ENCODE measurements at places on chromosomes 11 and 22. TPM values are rescaled to one million over a fixed set of nuclear protein-coding genes. Genes with fewer than 3 reads are reported as not detected.

Gene CDC42EP2
- polyA plus RNA-seq = not detected

Gene MPPED1
- polyA plus RNA-seq = not detected

Gene BTG4
- polyA plus RNA-seq = not detected

Gene C22orf42
- not detected for polyA plus RNA-seq

Gene NUDT8
- polyA plus RNA-seq = 9.0 TPM

Gene SPA17
- polyA plus RNA-seq = 2.3 TPM

Gene OR8B4
- polyA plus RNA-seq = not detected

Gene FAT3
- not detected for polyA plus RNA-seq

Gene INPP5J
- polyA plus RNA-seq = not detected

Gene OR4A16
- not detected for polyA plus RNA-seq

DNA sequence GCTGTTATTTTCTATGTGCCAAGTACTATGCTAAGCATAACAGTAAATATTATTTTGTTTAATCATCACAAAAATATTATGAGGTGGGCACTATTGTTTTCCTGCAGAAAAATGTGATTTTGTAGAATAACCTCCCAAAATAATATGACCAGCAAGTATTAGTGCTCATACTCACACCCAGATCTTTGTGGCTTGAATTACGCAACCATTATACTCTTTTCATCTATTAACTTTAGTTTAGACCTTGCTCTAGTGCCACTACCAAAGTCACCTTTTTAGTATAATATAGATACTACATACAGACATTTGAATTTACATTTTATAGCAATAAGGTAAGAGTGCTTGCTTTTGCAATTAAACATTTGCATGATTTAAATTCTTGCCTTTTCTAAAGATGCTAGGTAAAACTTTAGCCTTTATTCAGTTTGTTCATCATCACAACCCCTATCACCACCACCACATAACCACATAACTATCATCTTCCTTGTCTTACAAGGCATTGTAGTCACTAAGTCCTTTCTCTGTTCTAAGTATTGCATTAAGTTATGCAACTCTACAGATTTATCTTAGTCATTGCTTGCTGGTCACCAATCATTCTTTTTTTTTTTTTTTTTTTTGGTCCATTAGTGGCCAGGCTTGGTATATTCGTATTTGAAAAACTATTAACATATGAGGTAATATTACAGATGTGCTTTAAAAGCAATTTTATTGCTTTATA lies 68.4 kb downstream of the GAS2 start:
- DNase-seq = no peak

- no peak for DNase-seq
Observed at GRCh38 chr22:49368221-49368975, 459.3 kb downstream of the BRD1 start.

- no peak for DNase-seq
Observed at GRCh38 chr11:132734217-132734616, 798.1 kb downstream of the OPCML start.

DNA sequence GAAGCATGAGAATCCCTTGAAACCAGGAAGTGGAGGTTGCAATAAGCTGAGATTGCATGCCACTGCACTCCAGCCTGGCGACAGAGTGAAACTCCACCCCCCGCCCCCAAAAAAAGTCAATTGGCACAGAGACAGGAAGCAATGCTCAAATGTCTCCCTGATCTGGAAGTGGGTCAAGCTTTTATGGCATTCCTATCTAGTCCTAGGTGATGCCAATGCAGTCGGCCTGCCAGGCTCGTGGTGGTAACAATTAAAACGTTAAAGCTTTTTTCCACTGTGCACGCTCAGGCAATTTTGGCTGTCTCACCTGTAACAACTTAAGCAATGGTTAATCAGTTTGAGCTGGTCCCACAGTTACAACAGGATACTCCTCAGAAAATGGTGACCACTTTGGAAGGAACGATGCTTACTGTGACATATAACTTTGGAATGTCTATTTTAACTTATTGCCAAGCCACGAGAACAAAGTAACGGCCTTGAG lies 18.9 kb upstream of the PISD start:
- DNase-seq = no peak

- no peak for DNase-seq
Observed at GRCh38 chr11:46680815-46681214, 19.6 kb downstream of the ARHGAP1 start.

GRCh38 chr22:19932367-19933206 lies 9.0 kb upstream of the COMT start:
- no peak for DNase-seq

DNA sequence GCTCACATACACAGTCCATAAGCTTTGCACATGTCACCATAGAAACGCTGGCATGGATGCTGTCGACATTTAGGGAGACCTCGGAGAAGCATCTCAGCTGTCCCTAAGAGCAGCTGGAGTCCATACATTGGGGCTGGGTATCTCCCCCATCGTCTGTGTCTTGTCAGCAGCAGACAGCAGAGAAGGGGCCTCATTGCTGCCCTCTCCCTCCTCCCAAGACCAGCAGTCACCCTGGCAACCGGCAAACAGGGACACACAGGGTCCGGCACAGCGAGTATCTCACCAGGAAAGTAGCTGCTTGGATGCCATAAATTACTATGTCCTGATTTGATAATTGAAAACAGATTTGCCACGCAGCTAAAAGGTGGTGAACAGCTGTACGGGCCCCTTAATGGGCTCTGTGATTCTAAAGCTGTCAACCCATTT lies 84.4 kb downstream of the CD44 start:
- no peak for DNase-seq

- DNase-seq = no peak
Observed at GRCh38 chr22:41916745-41917358, 2.0 kb upstream of the SHISA8 start.

GRCh38 chr22:19114984-19115552 lies 7.1 kb downstream of the DGCR2 start:
- no peak for DNase-seq

GRCh38 chr22:46007848-46008261 lies 30.9 kb upstream of the WNT7B start:
- no peak for DNase-seq

GRCh38 chr11:132456751-132457328 lies 1075.5 kb downstream of the OPCML start:
- DNase-seq = no peak

DNA sequence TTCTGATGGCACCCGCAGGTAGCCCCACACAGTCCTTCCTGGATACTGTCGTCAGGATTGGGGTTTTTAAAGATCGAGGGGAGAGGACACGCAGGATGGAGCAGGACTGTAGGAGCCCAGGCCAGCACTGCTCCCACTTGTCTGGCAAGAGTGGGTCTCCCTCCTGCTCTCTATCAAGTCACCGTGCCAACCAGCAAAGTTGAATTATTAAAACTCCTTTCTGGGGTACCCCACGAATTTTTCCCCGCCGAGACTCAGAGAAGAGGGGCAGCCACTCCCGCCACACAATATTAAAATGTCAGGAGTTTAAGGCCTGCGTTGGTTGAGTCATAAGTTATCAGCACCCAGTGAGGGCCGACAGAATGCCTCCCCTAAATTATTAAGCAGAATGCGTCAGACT lies 10.1 kb downstream of the LMO1 start:
- DNase-seq = no peak

GRCh38 chr11:70192666-70193410 lies 10.3 kb upstream of the FADD start:
- no peak for DNase-seq

- no peak for DNase-seq
Observed at GRCh38 chr11:110034806-110035205, 58.4 kb upstream of the ZC3H12C start.

DNA sequence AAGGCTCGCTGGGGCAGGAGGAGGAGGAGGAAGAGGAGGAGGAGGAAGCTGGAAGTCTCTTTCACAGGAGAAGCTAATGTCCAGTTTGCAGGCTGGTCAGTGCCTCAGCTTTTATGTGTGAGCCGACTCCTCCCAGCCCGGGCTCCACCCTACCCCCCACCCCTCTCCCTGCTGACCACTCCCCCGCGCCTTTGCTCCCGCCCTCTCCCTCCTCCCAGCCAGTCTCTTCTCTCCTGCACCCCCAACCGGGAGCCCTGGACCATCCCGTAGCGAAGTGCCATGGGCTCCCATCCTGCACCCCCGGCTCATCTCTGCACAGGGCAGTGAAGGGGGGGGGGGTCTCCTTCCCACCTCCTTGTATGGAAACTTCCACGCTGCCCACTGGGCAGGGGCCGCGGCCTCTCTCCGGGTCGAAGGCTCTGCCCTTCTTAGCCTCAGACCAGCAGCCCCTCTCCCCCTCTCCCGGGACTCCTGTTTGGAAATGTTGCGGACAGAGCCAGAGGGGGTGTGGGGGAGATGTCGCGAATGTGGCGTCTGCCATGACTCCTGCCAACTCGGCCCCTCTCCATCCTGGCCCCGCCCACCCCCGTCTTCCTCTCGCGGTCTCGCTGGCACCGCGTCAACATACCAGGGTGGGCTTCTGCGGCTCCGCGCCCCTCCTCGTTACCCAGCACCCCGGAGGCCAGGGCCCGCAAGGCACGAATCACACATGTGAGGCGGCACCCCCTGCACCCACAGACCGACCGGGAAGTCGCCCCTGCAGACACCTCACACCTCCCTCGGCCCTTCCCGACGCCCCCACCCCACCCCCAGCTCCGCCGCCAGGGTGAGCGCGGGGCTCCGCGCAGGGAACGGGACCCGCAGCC lies 1.8 kb downstream of the IGF2 start:
- DNase-seq = no peak

DNA sequence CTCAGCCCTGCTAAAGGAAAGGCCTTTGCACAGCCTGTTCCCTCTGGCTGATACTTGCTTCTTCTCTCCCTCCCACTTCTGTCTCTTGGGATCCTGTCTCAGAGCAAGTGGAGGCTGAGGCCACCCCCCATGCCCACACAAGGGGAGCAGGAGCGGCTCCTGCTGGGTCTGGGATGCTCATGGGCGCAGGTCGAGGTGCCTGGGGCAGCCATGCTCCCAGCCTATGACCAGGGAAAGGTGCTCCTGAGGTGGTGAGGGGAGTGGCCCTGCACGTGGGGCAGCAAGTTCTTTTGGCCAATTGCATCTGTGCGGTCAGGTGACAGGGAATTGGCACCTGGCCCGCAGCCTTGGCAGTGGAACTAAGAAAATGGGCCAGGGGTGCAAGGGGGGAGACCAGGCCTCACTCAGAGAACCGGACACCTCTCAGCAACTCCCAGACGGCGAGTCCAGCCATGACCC lies 1.5 kb downstream of the MAPK11 start:
- DNase-seq = no peak

GRCh38 chr22:21457023-21457787 lies 10.0 kb upstream of the TMEM191C start:
- DNase-seq = no peak

DNA sequence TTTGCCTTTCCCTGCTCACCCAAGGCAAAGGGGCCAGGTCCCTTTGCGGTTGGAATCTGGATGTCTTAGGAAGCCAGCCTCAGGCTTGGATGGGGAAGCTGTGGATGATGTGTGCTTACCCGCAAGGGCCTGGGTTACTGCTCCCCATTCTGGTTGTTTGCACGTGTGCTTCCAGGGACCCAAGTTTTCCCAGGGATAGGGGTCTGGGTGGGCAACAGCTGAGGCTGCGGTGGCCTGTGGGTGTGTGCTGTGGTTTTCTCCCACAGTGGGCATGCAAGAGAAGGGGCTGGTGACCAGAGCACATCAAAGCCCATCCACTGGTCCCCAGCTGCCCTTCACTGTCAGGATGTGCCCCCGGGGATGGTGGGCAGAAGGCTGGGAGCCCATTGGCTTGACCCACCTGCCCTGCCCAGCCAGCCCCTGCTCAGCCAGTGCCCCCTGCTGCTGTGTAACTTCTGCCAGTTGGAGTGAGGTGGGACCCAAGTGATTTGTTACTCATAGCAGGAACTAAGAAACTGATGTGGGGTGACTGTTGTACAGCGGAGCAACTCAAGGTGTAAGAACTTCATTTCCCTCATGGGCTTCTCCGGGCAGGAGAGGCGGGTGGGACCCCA lies 3.3 kb downstream of the CAPN5 start:
- no peak for DNase-seq

GRCh38 chr11:118953265-118953664 lies 2.8 kb upstream of the UPK2 start:
- no peak for DNase-seq

DNA sequence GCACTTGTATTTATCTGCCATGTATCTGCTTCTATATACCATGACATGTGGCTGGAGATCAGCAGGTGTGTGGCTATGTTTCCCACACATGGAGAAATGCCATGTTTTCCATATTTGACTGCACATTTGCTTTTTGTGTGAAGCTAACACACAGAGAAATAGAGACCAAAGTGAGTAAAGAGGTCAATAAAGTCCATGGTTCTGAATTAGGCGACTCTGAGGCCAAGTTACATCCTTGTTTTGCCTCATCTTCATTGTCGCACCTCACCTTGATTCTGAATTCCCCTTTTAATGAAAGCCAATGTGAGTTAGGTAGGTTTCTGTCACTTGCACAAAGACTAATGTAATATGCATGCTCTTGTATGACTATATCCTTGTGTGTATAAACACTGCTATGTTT lies 194.1 kb downstream of the INSC start:
- no peak for DNase-seq

- no peak for DNase-seq
Observed at GRCh38 chr22:17086788-17087497, 2.1 kb downstream of the IL17RA start.

DNA sequence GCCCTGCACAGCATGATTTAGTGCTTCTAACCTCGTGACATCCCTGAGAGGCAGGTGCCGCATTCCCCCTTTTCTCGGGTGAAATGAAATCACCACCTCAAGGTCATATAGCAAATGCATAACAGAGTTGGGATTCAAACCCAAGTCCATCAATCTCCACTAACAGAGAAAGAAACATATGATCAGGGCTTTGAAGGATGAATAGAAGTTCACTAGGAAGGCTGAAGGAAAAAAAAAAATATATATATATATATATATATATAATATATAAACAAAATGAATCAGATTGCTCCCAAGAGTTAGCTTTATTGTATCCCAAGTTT lies 12.1 kb upstream of the ARHGEF17 start:
- no peak for DNase-seq

- DNase-seq = no peak
Observed at GRCh38 chr22:45785458-45785857, 113.8 kb downstream of the ATXN10 start.

Measured in naive B cell (primary cell).